ENCODE measurements at places on chromosomes 11 and 22. TPM values are rescaled to one million over a fixed set of nuclear protein-coding genes. Genes with fewer than 3 reads are reported as not detected.
A peak's percentile ranks its signal among the peaks of the same experiment; 100 is the strongest.

DNA sequence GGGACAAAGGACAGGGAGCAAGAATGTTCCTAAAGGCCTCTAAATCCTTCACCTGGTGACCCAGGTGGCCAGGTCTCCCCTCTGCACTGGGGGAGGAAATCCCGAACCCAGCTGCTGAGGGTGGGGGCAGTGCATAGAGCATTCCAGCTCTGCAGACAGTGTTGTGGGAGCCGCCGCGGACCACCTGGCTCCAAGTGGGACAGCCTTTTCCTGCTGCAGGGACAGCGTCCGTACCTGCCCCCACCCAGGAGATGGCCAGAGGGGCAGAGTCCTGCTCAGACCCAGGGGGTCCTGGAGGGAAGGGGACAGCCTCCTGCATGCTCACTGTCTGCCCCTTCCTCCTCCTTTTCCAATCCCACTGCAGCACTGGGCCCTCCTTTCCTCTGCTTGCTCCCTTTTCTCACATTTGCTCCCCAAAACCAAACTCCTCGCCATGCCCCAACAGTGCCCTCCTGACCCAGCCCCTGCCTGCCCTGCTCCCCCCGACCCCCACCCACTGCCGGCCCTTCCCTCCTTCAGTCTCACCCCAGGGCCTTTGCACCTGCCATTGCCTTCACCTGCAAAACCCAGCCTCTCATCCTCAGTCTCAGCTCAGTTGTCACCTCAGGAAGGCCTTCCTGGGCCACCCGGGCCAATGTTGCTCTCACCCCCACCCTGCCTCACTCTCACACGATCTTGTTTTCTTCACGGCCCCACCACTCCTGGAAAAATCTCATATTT lies 12.8 kb downstream of the PNPLA5 start:
- no peak for DNase-seq

GRCh38 chr22:25051983-25052710 lies 99.6 kb downstream of the KIAA1671 start:
- no peak for DNase-seq

DNA sequence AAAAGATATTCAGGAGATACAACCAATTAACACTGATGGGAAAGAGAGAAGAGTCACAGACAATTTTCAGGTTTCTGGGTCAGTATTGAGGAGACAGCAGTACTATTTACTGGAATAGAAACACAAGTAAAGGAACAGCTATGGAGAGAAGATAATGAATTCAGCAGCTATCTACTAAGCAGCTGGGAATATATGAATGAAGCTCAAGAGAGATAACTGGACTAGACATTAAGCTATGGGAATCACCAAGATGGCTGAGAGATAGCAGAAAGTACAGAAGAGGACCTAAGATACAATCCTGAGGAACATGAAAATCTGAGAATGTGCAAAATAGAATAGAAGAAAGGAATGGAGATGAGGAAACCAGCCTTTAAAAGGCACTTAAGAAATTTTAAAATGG lies 15.9 kb downstream of the ALG9 start:
- no peak for DNase-seq

DNA sequence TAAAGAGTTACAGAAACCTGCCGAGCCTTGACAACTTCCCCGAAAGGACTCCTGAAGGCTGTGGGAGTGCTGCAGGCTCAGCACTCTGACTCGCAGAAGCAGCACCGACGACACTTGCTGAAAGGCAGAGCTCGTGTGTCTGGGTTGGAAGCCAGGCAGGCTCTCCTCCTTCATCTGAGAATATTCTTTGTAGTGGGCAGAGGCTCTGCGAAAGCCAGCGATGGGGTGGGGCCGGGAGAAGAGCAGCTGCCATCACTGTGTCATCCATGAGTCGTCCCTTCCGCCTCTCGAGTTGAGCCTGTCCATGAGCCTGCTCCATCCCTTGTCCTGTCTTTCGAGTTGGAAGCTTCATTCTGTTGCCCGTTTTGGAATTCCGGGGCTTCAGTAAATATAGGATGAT lies 11.9 kb downstream of the GLB1L2 start:
- DNase-seq: peak; percentile 55

GRCh38 chr11:40230821-40231220 lies 1228.6 kb downstream of the LRRC4C start:
- no peak for DNase-seq

- DNase-seq: no peak
Measured at GRCh38 chr11:57920971-57921370, 102.7 kb upstream of the OR9Q1 start.

CABP7 gene
- not detected for total RNA-seq

- no peak for DNase-seq
Measured at GRCh38 chr11:63710476-63711217, 29.3 kb downstream of the RTN3 start.

DNA sequence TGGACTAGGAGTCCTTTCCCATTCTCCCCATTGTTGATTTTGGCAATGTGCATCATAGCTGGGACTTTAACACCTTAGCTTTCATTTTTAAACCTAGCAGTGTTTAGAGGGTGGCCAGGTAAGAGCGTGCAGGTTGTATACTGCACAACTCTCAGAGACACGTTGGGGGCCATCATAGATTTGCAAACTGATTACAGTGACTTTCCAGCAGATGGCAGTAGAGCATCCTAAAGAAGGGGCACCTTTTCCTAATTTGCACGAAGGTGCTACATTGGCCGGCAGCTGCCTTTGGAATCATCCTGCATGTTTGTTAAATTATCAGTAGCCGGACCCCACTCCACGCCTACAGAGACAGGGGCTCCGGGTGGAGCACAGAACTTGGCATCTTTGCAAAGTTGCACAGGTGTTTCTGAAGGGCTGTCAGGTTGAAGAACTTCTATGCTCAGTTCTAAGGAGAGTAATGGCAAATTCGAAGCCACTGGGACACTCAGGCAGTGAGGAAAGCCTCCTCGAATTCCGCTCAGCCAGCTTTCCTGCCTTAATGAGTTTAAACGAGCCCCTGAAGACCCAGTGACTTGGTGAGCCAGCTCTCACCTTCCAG lies 7.7 kb downstream of the LHFPL7 start:
- DNase-seq: no peak

OR5I1 gene
- total RNA-seq: not detected

VSIG2 gene
- total RNA-seq: 0.74 TPM

DGCR6L gene
- 39.8 TPM for total RNA-seq

GRCh38 chr11:107757661-107758060 lies 45.8 kb upstream of the SLN start:
- no peak for DNase-seq

DNA sequence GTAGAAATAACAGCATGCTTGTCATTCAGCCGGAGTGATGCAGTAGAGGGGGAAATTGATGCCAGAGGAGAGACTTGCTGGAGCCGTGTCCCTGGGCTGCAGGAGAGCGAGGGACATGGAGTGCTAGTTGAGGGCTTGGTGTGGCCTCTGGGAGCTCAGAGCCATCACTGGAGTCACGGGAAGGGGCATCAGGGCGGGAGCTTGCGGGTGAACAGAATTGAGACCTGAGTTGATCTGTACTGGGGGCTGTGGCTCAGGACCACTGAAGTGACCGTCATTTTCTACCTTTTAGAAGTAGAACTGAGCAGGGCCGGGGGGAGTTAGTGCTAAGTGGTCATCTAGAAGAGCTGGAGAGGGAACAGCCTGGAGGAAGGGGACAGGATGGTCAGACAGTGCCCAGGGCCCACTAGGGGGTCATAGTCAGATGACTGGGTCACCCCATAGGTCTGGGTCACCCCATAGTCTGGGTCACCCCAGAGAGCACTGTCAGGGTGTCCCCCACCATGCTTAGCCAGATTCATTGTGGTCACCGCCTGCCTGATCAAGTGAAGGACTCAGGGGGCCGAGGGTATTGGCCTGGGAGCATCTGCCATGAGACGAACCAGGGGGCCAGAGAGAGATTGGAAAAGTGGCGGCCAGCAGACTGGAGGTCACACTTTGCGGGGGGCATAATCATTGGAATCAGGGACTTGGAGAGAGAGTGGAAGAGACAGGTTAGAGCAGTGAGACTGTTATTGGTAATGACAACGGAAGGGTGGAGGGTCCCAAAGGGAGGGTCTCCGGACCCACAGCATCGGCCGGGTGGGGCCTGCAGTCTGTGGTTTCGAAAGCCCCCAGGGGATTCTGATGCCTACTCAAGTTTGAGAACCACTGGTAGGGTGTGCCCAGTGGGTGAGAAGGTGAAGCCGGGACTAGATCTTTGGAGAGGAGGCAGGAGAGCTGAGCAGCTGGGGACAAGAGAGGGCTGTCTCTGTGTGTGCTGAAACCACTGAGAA lies 15.2 kb downstream of the RIBC2 start:
- DNase-seq: peak; percentile 52

- DNase-seq: no peak
Measured at GRCh38 chr11:18769802-18770456, 21.7 kb downstream of the PTPN5 start.

ADORA2A gene
- total RNA-seq: 5.2 TPM

DNA sequence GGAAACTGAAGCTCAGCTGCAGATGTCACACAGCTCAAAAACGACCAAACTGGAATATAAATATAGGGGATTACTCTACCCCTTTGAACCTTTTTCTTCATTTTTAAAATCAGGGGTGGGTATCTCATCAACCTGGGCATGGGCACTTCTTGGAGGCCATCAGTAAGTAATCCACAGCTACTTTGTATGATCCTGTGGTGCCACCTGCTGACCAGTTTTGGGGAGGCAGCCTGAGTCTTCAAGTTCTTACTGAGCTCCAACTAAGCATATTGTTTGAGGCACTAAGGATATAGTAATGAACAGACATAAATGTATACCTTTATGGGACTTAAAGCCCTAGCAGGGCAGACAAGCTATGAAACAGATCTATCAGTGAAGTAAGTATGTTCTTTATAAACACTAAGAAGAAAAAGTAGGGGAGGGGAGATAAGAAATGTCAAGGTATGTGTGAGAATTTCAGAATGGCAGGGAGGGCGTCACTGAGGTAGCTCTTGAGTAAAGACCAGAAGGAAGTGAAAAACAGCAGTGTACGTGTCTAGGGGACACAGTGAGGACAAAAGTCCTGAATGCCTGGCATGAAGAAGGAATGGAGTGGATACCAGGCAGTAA lies 18.4 kb downstream of the TUB start:
- peak; percentile 86 for DNase-seq

DNA sequence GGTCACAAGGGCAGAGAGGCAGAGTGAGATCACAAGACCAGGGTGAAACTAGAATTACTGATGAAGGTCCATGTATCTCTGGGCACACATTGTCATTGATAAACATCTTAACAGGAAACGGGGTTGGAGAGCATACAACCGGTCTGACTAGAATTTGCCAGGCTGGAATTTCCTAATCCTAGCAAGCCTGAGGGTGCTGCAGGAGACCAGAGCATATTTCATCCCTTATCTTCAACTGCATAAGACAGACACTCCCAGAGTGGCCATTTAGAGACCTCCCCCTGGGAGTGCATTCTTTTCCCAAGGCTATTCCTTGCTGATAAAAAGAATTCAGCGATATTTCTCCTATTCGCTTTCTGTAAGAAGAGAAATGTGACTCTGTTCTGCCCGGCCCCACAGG lies 84.6 kb upstream of the IZUMO1R start:
- DNase-seq: no peak

DNA sequence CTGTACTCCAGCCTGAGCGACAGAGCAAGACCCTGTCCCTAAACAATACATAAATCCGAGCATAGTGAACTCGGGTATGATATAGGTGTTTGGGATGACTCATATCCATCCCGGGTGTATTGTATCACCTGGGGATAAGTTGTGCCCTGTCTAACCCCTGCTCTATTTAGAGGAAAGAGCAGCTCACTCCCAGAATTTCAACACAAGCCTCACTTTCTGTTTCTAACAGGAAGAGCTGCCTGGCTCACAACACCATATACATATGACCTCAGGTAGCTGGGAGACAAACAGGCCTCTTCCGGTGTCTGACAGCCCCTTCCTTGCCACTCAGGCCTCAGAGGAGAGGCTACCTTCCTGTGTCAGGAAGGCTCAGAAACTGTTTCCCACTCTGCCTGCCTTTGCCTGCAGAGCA lies 9.9 kb upstream of the MICALL1 start:
- DNase-seq: no peak

- DNase-seq: no peak
Measured at GRCh38 chr11:134792044-134792443, 380.0 kb upstream of the B3GAT1 start.

DNA sequence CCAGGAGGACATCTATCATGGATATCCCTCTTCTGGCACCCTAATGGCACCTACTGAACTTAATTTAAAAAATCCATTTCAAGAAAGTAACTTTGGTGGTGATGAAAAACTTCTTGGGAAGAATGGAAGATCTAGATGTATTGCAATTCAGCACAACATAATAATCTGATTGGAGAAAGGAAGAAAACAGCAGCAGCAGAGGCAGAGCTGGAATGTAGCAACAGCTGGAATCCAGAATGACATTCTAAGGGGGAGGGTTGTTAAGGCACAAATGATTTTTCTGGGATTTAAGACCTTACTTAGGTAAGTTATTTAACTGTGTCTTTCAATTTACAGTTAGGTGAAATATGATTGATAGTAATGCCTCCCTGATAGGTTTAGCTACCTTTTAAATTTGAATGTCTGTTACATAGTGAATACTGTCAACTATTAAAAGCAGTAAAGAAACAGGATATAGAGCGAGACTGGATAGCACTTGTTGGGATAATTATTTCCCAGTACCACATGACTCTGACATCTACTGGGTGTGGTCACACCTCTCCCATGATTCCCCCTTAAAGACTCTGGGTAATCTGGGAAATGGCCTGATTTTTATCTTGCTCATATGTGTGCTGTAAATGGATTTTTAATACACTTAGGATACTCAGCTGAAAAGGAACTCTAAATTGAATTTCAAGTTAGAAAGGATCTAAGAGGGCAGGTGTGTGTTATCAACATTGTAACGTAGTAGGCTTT lies 11.7 kb downstream of the CAPRIN1 start:
- DNase-seq: no peak

GRCh38 chr11:4882543-4882942 lies 843 bp downstream of the OR51T1 start:
- no peak for DNase-seq

GLYAT gene
- total RNA-seq: not detected

DNA sequence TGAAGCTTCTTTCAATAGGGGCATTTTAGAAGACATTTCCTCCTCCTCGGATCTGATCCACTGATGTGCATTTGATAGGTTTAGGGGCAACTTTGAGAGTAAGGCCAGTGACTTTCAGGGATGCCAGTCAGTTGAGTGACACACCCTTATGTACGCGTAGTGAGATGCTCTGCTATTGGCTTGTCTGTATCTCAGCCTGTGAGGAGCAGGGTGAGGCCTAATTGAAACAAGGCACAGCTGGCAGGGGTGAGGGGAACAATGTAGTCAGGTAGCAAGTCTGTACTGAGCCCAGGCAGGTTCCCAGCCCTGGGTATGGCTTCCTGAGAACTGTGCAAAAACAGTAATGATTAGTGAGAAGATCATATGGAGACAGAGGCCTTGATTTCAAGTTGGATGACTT lies 61.5 kb downstream of the STIM1 start:
- no peak for DNase-seq

DNA sequence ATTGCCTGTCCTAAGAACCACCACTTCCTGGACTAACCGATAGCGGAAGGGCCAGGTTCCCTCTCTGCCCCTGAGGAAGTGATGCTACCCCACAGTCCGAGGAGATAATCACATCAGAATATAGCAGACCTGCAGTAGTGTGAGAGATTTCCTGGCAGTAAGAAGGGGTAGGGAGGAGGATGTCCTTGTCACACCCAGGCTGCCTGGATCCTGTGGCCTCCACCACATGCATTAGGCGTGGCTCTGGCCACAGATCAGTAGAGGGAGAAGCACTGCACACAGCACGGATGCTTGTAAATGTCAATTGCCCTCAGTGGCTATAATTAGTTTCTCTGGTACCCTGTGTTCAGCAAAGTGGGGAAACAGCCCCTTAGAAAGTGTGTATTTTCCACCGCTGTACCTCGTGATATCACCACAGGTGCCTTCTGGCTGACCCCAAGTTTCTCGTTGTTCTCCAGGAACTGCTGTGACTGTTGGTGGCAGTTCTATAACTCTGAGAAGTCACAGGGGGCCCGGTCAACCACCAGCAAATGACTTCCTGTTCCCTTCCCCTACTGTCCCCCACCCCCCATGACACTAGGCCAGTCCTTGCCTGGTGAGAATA lies 61.8 kb downstream of the UBASH3B start:
- no peak for DNase-seq
